ENCODE measurements at places on chromosomes 6 and 20. TPM values are rescaled to one million over a fixed set of nuclear protein-coding genes. Genes with fewer than 3 reads are reported as not detected.

The TGM3 gene
- 64.1 TPM for total RNA-seq

The SCGN gene
- not detected for total RNA-seq

The SLC22A7 gene
- total RNA-seq = not detected

- DNase-seq = no peak
These were observed 672.9 kb downstream of the HACE1 start for GRCh38 chr6:104186831-104187230.

GRCh38 chr20:2246069-2246491 is 49.7 kb upstream of the TGM3 start:
- peak; percentile 23 for DNase-seq

Measured in lower leg skin (tissue), 4 donors.